SK-N-SH (cell line): ENCODE measurements at places on chromosomes 2 and 18. TPM values are rescaled to one million over a fixed set of nuclear protein-coding genes. Genes with fewer than 3 reads are reported as not detected.

- no peak for DNase-seq
Observed at GRCh38 chr2:215189393-215189792, 51.0 kb upstream of the ABCA12 start.

DNA sequence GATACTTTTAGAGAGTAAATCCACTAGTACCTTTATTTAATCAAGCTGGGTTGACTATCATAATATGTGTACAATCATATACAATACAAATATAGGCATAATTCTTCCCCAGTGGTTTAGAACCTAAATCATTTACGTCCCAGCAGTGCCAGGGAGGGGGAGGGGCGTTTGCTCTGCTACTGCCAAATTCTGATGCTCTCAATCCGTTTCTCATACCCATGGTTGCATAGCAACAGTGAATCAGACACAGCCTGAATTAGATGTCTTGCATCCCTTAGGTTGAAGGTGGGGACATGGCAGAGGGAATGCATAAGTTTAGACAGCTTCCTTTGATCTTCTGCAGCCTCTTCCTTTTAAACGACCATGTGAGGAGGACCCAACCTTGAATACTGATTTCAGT, 135.4 kb downstream of the ABCA12 start:
- DNase-seq = no peak

- no peak for DNase-seq
Observed at GRCh38 chr2:224987733-224988132, 54.5 kb downstream of the DOCK10 start.

- DNase-seq = no peak
Observed at GRCh38 chr2:5453220-5454050, 238.7 kb upstream of the SOX11 start.

Gene LCT
- not detected in 2 replicates for polyA plus RNA-seq

Gene SATB2
- 0.06 and 0.13 TPM in 2 replicates for polyA plus RNA-seq

DNA sequence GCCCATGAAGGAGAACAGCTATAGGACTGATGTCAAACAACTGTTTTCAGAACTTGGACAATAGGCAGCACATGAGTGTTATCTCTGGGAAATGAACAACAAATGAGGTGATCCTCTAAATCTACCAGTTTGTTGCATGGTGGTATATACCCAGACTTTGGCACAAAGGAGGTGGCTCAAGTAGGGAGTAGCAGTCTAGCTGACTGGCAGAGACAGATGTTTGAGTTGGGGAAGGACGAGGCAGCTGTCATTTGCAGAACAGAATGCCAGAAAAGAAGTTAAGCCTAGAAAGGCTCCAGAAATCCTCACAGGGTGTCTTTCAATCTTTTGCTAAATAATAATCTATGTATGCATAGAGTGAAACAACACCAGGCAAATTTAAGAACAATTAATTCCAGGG, 47.4 kb downstream of the RPE start:
- no peak for DNase-seq

- DNase-seq = no peak
Observed at GRCh38 chr18:36458306-36458705, 160.8 kb downstream of the FHOD3 start.
